Activated CD4-positive, alpha-beta T cell treated with anti-CD3 and anti-CD28 coated beads for 1 hour (primary cell): ENCODE measurements at places on chromosomes 12 and 14.

DNA sequence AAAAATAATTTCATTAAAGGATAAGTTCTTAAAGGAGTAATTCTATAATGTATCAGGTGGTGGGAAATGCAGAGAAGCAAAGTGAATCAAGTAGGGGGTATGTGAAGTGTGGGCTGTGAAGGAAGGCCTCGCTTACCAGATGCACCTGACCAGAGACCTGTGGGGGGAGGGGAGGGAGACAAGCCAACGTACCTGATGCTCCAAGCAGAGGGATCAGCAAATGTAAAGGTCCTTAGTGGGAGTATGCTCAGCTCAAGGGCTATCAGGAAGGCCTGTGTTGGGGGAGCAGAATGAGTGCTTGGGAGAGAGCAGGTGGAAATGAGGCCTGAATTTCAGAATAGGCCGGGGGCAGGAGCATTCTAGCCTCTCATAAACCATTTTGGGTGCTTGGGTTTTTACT is 57.1 kb downstream of the ANO4 start:
- no peak for DNase-seq

DNA sequence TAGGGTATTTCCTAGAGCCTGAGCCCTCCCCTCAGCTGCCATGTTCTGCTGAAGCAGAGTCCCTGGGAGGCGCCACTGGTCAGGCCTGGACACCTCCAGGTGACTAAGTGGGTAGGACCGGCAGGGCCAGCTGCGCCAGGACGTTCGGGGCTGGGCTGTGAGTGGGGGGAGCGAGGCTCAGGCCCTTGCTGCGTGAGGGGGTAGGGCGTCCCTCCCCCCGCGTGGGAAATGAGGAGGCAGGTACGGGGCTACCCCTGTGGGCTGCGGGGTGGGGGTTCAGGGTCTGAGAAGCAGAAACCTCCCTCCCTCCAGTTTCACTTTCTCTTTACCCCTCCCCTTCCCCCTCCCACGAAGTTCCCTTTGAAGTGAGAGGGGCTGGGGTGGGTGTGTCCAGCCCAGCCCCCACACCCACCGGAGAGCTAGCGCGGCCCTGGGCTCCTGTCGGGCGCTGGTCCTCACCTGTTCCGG is 22.1 kb upstream of the KIF26A start:
- no peak for DNase-seq

- DNase-seq: no peak
Observed at GRCh38 chr12:130083734-130084133, 78.5 kb upstream of the FZD10 start.

GRCh38 chr14:35398071-35398584 is 6.4 kb downstream of the NFKBIA start:
- no peak for DNase-seq
